Amniotic stem cell (primary cell): ENCODE measurements at places on chromosomes 5 and 9.

GRCh38 chr5:124675931-124676846 is 70.2 kb downstream of the ZNF608 start:
- no peak for DNase-seq

DNA sequence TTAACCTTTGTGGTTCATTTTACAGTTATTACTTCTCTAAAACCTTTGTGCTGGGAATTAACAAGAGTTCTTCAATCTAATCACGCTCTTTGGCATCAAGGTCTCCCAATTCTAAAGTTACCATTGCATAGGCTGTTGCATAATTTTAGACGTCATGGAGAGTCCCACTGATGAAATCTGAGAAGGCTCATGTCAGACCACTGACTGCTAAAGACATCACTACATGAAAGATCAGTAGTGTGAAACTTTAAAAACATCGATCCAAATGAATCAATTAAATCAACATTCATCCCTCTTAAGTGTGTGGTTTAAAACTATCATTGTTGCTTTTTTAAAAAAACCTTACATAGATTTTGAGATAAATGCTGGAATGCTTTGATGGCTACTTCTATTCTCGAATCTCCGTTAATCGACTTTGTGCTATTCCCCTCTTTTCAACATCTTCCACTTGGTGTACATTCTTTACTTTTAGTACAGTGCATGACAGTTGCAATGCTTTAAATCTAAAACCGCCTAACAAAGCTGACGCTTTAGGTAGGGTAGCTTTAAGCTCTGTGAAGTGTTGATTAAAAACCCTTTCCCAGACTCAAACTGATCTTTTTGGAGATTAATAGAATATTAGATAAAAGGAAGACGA is 33.6 kb downstream of the NR2F1 start:
- DNase-seq = no peak

DNA sequence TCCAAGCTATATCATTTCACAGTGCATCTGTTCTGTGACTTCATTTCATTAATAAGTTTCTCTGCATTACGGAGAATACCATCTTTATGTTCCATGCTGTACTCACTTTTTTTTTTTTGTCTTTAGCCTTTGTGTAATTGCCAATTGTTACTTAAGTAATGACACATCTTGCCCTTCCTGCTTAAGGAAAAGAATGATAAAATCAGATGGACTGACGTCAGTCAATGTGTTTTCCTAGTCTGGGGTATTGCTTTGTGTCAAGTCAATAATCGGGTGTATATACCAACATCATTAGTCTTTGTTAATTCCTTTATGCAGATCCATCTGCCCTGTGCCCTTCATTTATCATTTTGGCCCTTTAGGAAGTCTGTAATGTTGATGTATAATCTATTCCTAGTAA is 133.5 kb downstream of the CD180 start:
- DNase-seq = no peak

- DNase-seq = no peak
These were observed 4.9 kb upstream of the UGT3A1 start for GRCh38 chr5:35996076-35996475.

- DNase-seq = no peak
These were observed 315.5 kb downstream of the SEMA5A start for GRCh38 chr5:9230355-9230754.

DNA sequence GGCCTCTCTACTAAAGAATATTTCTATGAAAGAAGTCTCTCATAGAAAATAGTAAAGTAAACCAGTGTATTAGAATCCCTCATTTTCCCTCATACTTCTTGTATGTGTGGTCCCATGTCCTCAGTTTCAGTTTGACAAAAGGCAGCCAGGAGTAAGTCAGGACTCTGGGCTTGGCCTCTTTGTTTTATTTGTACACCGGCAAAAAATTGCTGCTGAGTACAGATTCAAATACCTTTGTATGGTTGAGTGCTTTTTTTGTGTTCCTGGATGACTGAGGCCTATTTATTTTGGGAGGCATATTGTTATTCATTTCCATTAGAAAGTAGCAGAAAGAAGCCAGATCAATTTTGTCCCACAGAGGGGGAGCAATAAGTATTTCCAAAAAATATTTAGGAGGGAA is 47.3 kb upstream of the CEP78 start:
- DNase-seq = no peak

- no peak for DNase-seq
These were observed 1.2 kb downstream of the DAPK1 start for GRCh38 chr9:87498811-87499360.

DNA sequence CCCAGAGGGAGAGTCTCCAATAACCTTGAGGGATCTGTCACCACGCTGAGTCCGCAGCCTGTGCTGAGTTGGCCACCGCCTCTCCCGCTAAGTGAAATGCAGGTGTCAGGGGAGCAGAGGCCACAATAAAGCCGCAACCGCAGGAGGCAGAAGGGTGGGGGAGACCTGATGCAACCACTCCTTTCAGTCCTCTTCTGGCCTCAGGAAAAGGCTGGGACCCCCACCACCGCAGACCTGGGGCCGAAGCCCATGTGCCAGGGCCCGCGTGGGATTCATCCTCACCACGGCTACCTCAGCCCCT is 576 bp downstream of the MAP1B start:
- no peak for DNase-seq

DNA sequence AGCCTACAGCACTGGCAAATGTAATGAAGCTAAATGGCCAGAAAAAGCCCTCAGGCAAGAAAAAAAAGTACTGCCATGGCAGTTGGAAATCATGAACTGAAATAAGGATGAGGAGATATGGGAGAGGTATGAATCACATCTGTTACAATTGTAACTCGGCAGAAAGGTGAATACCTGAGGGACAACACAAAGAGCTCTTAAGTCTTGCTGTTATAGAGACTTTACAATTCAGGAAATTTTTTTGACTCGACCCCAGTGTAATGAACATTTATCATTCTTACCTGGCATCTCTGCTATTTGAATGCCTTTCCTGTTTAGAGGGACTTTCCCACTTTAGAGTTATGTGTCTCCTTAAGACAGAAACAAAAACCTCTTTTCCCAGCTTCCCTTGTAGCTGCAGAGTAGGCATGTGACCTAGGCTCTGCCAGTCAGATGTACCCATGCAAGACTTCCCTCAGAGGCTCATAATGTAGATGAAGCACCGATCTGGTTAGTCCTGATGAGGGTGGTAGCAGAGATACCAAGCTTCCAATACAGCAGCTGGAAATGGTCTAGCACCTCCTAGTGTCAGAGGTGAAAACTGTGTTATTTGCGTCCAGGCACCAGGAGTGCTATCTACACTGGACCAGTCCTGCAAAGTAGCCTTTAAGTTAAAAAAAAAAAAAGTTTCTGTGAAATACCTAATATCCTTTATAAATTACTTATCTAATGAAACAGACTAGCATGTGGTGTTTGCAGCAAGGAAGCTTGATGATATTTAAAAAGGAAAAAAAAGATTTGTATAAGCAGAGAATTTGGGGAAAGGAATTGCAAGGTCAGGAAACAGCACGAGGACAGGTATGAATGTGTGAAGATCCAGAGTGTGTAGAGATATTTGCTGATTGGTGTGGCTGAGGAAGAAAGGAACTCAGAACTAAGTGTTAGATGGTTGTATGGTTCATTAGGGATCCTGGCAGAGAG is 146.9 kb upstream of the SLC1A3 start:
- no peak for DNase-seq

- no peak for DNase-seq
These were observed 365.1 kb downstream of the ENC1 start for GRCh38 chr5:74275171-74275992.

DNA sequence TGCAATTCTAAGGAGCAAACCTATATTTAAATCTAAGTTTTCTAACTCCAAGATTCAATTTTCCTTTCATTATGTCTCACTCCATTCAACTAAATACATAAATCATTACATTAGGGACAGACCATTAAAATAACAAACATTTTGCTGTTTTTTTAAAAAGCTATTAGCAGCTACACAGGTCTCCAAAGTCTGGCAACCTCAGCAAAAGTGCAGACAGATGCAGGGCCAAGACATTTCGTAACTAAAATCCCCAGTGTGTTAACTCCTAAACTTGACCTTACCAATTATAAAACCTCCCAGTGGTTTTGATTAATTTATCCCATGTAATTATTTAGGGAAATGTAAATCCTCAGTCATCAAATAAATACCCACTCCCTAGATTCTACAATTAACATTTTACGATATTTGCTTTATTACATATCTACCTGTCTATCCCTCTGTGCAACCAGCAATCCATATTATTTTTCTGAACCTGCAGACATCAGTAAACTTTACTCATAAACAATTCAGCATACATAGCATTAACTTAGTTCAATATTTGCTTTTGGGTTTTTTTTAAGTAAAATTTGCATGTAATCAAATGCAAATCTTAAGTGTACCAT is 64.7 kb downstream of the RGS7BP start:
- DNase-seq = no peak

- no peak for DNase-seq
These were observed 5.3 kb downstream of the SPEF2 start for GRCh38 chr5:35622974-35623373.

DNA sequence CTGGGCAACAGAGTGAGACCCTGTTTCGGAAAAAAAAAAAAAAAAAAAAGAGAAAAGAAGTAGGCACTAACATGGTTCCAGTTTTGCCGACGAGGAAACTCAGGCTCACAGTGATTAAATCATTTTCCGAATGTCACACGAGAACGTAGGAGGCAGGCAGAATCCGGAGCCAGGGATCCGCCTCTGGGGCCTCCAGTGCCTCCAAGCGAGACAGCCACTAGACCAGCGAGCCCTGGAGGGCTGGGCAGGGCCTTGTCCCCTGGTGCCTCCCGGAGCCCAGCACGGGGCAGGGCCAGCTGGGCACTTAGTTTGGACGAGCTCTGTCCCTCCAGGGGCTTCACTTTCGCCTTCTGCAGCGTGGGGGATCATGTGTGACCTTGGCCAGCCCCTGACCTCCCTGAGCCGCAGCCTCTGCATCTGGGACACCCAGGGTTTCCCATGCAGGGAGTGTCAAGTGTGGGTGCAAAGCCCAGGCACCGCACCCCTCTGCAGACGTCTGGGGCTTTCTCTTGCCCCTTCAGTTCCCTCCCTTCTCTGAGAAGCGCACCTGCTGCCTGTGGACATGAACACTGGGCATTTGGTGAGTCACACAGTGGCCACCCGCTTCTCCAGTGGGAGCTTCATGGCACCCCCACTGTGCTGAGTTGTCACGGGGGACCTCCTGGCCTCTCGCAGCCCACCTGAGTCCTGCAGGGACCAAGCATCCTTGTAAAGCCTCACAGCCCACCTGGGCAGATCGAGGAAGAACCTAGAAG is 80.3 kb downstream of the RXRA start:
- DNase-seq = no peak
